ENCODE measurements at places on chromosomes 13 and 19.

- H3K27ac ChIP-seq: no peak overlapping the region
- no peaks in the 10 kb centered on the region for H3K36me3 ChIP-seq
- H3K4me3 ChIP-seq: no peak overlapping the region
- H3K4me1 ChIP-seq: no peaks in the 10 kb centered on the region
- DNase-seq: no peak
- no peaks in the 10 kb centered on the region for H3K27me3 ChIP-seq
These were observed 275.0 kb upstream of the MIR17HG start for GRCh38 chr13:91072486-91072885.

- no peak for DNase-seq
- no peaks in the 10 kb centered on the region for H3K36me3 ChIP-seq
- no peaks in the 10 kb centered on the region for H3K27me3 ChIP-seq
- H3K4me1 ChIP-seq: no peaks in the 10 kb centered on the region
These were observed 747.3 kb downstream of the PCDH9 start for GRCh38 chr13:66482836-66483235.

DNA sequence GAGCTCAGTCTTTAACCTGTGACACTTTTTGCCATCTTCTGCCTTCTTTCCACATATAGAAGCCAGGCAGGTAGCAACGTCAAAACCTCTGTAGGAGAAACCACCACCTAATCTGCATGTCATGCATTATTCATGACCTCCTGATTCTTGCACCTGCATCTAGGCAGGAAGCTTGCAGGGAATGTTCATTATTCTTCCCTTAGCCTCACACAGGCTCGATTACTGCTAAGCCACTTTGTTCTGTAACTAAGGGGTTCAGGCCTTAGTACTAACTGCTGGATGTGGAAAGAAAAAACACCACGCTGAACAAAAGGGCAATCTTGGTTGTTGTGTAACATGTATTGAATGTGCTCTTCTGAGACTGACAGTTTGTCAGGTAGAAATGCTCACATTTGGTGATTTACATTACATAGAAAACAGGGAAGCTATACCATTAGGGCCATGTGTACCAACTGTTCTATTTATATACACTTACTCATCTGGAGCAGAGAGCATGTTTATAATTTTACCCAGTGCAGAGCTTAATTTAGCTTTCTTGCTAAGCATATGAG lies 366.9 kb downstream of the KLF12 start:
- no peaks in the 10 kb centered on the region for H3K27me3 ChIP-seq
- H3K4me1 ChIP-seq: peaks cover 53% of the 10 kb centered on the region
- no peak for DNase-seq
- no peak overlapping the region for H3K27ac ChIP-seq

DNA sequence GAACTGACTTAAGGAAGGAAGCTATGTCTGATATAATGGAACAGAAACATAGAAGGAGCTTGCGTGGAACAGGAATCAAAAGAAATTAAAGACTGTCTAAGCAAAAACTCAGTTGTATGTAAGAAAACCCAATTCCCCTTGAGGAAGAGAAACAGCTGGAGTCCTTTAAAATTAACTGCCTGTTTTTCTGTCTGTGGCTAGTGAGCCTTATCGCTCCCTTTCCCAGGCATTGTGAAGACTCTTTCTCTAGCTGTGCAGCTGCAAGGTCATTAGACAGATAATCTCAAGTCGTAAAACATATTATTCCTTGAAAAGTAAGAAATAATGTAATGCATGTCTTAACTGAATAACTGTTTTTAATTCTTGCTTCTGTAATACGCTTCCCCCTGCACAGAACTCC lies 39.7 kb upstream of the IGSF23 start:
- no peaks in the 10 kb centered on the region for H3K36me3 ChIP-seq
- no peak overlapping the region for H3K27ac ChIP-seq
- H3K27me3 ChIP-seq: peaks cover 5% of the 10 kb centered on the region
- no peak for DNase-seq

DNA sequence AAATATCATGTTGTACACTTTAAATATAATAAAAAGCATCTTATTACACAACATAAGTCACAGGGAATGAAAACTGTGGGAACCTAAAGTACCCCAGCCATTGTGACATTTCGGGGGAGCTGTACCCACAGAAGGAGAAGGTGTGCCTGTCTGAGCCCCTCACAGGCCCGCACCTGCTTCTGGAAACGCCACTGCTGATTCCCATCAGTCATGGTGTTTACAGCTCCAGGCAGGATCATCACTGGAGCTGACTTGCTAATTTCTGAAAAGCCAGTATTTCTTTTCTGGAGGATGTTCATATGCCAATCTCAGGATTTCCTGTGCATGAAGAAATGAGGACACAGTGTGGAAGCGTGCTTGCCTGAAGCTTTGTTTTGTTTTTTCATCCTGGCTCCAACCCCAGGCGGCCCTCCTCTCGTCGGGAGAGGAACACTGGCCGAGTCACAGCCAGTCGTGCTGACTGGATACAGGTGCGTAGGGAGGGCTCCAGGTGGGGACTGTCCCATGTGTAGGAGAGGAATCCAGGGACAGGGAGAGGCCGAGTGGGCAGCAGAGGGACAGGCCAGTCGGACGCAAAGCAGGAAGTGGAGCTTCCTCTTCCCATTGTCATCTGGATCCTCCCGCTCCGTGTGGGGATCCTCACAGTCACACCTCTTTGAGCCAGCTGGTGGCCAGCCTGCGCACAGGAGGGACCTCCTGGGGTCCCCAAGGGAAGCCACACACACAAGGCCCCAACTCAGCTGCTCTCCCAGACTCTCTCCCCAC lies 4.2 kb upstream of the ATP12A start:
- DNase-seq: no peak
- no peak overlapping the region for H3K4me3 ChIP-seq
